Stimulated activated CD8-positive, alpha-beta memory T cell treated with anti-CD3 and anti-CD28 coated beads, Interleukin-2, amount 100 ng/mL, for 1 hour (primary cell): ENCODE measurements at places on chromosomes 4 and X.

- no peak for DNase-seq
Measured at GRCh38 chr4:7169134-7169533, 23.2 kb upstream of the SORCS2 start.

- no peak for DNase-seq
Measured at GRCh38 chrX:42456176-42456700, 321.7 kb downstream of the PPP1R2C start.

GRCh38 chr4:77073106-77073809, 2.5 kb downstream of the CCNI start:
- DNase-seq, result no peak

DNA sequence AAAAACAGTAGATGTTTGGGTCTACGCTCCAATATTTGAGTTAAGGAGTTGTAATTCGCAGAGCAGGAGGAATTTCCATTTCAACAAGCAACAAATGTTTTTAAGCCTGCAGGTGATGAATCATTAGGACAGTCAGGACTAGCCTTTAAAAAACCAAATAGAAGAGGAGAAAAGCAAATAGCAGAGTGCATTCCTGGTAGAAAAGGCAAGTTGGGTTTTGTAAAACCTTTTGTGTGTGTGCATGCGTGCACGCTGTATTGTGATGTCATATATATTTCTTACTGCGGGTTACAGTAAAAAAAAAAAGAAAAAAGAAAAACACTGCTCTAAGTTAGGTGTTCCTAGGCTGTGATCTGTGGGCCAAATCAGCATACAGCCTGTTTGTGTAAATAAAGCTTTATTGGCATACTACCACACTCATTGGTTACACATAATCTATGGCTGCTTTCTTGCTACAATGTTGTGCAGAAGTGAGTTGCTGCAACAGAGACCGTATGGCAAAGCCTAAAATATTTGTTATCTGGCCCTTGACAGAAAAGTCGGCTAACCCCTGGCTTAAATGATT, 135.6 kb downstream of the MID1 start:
- DNase-seq, result no peak

GRCh38 chrX:109629310-109629709, 4.3 kb upstream of the KCNE5 start:
- DNase-seq, result no peak

GRCh38 chrX:15929194-15929593, 74.6 kb upstream of the AP1S2 start:
- no peak for DNase-seq

- DNase-seq, result no peak
Measured at GRCh38 chr4:162059656-162060055, 104.1 kb downstream of the FSTL5 start.

DNA sequence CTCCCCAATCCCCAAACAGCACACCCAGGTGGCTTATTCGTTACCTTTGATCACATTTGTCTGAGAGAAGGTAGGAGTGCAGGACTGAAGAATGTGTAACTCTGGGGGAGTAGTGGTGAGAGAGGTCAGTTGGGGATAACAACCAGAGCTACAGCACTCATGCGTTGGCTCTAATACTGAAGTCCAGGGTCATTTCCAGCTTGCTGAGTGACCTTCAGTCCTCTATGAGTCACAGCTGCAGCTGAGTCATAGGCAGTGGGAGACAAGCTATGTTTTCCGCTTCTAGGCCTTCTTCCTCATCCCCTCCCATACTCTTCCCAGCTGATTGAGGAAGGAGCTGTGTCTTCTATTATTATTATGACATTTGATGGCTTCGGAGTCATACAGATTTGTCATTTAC, 31.6 kb upstream of the CT47C1 start:
- no peak for DNase-seq

DNA sequence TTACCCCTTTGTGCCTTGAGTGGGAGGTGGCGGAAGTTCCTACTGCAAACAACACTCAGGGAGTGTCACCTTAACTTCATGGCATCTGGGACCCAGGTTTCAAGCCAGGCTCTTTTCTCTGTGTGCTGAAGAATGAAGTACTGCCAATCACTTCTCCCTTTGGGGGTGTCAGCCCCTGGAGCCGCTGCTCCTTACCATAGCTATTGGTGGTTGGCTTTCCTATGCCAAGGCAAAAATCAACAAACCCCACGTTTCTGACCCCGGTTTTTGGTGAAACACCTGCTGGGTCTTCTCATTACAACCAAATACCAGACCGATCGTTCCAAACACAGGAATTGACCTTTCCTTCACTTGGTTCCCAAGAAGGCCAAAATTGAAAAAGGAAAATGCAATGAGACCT, 19.7 kb upstream of the SLC2A9 start:
- DNase-seq, result no peak
